Effector CD8-positive, alpha-beta T cell (primary cell): ENCODE measurements at places on chromosomes 4 and X.
A peak's percentile ranks its signal among the peaks of the same experiment; 100 is the strongest.

DNA sequence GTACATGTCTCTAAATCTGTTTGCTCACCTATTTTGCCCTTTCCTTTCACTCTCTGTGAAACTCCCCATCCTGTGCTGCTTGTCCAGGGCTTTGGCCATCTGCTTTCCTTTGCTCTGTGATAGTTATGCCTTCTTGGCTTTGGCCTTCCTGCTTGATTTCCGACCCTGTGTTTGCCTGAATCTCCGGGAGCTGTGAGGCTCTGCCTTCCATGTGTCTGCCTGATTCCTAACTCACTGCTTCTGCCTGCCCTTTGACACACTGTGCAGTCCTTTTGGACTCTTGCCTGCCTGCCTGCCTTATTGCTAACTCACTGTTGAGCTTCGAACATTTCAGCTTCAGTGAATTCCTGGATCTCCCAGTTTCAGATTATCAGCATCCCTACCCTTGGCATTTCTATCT lies 143.1 kb downstream of the C4orf33 start:
- no peak for DNase-seq

DNA sequence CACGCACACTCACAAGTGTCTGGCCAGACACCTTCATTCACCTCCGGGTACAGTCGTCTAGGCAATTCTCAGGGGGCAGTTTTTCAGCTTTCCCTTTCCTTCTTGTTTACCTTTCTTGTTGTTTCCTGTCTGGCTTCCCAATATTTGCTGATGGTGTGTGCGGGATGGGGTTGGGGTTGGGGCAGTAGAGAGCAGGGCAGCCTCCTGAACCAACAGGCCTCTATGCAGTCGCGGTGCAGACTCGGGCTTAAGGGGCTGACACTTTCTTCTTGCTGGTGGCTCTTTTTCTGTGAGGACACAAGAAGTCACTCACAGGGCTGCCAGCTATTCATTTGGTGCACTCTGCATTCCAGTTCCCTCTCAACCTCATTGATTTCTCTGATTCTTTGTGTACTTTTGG lies 56.4 kb downstream of the NBDY start:
- no peak for DNase-seq

- no peak for DNase-seq
Observed at GRCh38 chr4:158042591-158043030, 130.2 kb downstream of the GASK1B start.

DNA sequence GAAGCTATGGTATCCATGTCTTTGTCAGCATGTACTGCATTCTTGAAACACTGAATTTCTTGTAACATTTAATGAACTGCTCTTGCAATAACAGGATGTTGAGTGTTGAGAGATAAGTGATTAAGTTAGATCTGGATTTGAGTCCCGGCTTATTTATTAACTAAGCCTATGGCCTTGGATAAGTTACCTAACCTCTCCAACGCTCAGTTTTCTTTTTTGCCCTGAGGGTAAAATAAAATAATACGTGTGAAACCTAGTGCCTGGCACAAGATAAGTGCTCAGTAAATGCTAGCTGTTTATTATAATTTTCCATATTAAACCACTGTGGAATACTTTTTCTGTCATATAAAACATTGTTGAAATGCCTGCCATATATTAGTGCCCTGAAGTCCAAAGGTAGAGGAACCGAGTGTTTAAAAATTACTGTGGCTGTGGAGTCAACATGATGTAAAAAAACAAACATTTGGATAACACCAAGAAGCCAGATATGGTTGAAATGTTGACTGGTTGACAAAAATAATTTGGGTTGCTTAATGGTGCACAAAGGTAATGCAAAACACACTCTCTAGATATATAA lies 58.6 kb upstream of the ALB start:
- DNase-seq, result no peak

- DNase-seq, result no peak
Observed at GRCh38 chr4:159979351-159979750, 876.5 kb downstream of the RAPGEF2 start.

- DNase-seq, result peak; percentile 43
Observed at GRCh38 chr4:152100379-152101201, 339.8 kb upstream of the GATB start.

DNA sequence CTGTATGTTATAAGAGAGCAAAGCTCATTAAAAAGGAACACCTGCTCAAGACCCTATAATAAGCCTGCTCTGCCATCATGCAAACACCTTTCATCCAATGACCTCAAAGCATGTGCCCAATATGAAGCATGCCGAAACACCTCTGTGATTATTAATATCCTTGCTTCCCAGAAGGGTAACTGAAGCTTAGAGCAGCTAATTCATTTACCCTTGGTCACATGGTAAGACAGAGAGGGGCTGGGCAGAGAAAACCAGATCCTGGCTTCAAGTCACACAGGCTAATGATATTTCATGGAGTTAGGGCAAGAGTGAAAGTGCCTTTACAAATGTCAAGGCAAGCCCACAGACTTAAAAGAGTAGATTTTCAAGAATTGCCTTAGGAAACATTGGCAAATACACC lies 5.6 kb downstream of the AMOT start:
- DNase-seq, result no peak

DNA sequence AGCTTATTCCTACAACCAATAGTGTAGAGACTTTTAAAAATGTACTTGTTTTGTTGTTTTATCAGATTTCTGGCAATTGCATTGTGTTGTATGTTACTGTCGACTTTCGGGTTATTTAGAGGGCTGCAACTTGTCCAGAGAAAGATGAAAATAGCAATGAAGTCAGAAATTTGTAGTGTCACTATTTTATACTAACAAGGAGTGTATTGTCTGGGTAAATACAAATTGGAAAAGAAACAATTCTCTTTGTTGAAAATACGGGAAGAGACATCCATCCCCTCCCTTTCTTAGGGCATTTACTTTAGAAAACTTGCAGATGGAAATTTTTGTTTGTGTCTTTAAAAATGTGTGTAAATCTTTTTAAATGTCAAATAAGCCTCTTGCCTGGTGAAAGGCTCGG lies 792.0 kb downstream of the PCDH18 start:
- no peak for DNase-seq

- no peak for DNase-seq
Observed at GRCh38 chr4:40984051-40984450, 230.3 kb downstream of the APBB2 start.

DNA sequence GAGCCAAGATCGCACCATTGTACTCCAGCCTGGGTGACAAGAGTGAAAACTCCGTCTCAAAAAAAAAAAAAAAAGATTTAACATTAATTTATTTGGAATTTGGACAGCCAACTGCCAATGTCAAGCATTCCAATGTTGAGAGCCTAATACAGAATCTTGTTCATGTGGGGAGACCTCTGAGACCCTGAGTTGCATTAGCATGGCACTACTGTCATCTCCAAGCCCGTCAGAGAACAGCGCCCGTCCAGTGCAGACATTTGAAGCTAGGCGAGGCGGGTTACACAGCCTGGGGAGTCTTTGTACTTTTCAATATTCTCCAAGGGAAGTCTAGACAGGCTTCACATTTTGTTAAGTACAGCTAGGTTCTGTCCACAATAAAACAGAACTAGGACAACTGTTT lies 126.7 kb downstream of the CHRNA9 start:
- DNase-seq, result no peak

DNA sequence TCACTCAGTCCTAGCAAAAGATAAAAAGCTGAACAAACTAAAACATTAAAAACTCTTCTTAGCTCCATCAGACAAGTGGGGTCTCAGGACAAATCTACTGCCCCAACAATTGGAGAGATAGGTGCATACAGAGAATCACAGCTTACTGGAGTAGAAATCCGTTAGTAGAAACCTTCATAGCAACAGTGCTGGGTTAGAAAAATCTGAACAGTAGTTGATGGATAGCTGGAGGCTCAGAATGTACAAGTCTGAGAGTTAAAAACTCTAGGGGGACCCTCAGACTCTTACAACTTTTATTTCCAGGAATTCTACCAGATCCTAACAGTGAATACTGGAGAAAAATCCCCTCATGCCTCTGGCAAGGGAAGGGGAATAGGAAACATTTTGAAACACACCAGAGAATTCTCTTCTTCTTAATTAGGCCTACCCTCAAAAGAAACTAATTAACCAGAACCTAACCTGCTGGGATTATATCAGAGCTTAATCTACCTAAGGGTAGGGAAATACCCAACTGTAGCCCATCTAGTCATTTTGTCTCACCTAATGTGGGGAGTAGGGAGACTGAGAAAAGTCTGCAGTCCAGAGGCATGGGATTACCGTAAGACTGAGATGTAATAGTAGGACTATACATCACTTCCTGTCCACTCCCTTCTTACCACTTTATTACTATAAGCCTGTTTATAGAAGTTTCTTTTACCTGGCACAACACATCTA lies 165.0 kb upstream of the CTSO start:
- DNase-seq, result no peak

DNA sequence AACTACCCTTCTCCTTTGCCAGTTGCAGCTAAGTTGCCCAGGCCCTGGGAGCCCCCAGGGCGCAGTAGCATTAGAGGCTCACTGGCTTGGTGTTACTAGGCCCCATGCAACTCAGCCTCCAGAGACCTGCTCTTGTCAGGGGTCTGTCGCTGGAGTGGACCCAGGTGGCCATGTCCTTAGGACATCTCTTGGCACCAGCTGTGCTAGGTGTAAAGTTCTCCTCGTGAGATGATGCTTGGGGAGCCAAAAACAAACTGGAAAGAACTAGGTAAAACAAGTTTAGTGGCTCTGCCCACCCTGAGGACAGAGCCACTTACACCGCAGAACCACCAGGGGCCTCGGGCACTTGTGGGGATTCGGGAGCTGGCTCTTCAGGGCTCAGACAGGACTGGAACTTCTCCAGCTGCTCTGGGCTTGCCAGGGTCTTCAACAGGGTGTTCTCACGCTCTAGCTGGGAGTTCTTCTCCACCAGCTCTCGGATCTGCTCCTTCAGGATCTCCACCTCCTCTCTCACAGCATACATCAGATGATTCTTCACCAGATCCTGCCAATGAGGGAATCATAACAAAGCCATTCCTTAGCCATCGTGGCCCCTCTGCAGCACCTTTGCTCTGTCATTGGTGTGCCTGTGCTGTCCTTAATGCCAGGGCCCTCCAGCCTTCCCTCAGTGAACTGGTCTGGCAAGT lies 61.2 kb downstream of the TSC22D3 start:
- peak; percentile 8 for DNase-seq

- no peak for DNase-seq
Observed at GRCh38 chr4:137946453-137947174, 295.5 kb downstream of the SLC7A11 start.

DNA sequence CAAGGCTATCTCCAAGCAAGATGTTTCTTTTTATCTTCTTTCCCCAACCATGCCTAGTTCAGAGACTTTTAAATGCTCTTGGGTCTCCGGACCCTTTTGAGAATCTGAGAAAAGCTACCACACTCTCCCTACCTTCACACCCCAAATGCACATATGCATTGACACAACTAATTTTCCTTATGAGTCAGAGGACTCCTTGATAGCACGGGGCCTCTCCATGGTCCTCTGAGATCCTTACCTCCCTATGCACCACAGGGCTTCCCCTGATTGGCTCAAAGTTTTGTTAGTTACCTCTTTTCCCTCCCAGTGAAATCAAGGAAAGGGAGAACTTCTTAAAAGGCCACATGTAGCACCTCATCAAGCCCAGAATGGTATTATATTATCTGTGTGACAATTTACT lies 86.8 kb upstream of the ATP6AP2 start:
- no peak for DNase-seq

- DNase-seq, result no peak
Observed at GRCh38 chr4:85393201-85393600, 81.7 kb upstream of the ARHGAP24 start.

GRCh38 chr4:1411436-1412375 lies 5.5 kb upstream of the NKX1-1 start:
- no peak for DNase-seq
